Left kidney (tissue), 8 donors: ENCODE measurements at places on chromosomes 4 and X. TPM values are rescaled to one million over a fixed set of nuclear protein-coding genes. Genes with fewer than 3 reads are reported as not detected.

Gene ARHGEF6
- 13.8 TPM for polyA plus RNA-seq

DNA sequence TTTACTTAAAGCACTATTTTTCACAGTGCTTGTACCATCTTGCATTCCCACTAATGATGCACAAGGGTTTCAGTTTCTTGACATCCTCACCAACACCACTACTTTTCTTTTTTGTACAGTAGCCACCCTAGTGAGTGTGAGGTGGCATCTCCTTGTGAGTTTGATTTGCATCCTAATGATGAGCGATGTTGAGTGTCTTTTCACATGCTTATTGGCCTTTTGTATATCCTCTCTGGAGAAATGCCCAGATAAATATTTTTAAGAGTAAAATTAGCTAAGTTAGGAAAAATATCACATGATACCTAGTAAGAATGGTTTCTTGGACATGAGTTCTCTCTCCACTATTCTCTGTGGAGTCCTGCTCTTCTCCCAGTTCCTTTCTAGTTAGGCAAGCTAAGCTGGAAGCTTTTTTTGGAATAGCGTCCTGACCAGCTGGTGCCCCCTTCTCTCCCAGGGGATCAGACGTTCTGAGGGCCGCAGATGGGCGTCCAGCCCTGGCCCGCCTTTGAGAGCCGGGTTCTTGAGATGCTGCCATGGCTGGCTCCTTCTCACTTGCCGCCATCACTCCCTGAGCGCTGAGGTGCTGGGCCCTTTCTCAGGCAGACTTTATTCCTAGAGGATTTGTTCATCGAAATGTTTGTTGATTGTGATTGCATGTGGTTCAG lies 132.1 kb downstream of the ARHGAP10 start:
- no peak for DNase-seq

DNA sequence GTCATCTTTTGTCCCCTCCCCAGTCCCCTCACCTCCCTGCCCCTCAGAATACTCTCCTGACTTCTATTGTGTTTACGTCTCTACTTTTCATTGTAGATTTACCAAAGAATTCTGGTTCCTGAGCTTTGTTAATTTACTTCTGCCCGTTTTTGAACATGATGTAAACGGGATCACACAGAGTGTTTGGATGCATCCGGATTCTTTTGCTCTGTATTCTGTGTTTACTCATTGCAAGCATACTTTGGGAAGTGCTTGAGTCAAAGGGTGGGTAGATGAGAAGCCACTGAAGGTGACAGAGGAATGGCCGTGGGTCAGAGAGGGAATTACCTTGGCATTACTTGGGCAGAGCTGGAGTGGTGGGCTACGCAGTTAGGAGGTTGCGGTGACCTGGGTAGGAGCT lies 18.0 kb downstream of the CLCN4 start:
- no peak for DNase-seq

Gene GSPT2
- polyA plus RNA-seq: 21.2 TPM

DNA sequence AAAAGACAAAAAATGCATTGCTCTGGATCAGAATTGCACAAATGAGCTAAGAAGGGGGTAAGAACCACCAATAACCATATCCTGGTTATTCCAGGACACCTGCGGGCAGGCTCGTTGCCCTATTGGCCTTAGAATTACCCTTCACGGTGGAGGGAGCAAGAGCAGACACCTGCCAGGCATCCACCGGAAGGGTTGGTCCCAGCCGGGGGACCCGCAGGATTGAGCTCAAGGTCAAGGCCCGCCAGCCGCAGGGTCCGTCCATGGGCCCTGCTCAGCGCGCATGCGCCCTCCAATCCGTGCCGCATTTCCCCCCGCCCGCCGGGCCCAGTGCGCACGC lies 575 bp downstream of the SLC25A6 start:
- no peak for DNase-seq

- no peak for DNase-seq
Observed at GRCh38 chr4:136680761-136681160, 851.5 kb downstream of the PCDH18 start.

DNA sequence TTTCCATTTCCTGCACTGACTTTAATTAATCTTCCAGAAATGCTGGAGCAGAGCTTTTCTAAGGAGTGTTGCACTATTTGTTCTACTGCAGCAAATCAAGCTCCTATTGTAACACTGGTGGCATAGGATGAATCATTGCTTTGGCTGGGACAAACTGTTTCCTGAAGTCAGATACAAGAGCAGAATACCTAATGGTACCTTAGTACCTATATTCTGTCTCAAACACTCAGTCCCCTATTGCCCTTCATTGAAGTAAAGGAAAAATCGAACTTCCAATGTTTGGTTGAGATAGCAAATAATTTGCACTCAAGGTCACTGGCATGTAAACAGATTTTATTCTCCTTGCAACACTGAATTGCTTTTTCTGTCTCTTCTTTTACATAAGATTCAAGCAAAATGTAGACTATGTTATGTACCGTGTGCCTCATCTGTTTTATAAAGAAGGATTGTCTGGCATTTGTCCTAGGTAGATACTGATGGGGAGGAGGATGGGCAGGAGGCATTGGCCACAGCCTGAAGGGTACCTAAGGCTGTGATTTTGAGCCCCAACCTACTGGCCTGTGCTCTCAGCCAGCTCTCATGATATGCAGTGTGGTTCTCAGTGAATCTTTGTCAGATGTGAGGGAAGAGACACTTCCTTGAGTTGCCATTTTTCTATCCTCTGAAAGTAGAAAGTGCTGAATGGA lies 141.6 kb downstream of the AASDH start:
- no peak for DNase-seq

- no peak for DNase-seq
Observed at GRCh38 chr4:152926959-152927358, 9.2 kb upstream of the FHDC1 start.
